GM10248 (cell line): ENCODE measurements at places on chromosomes 4 and X.

- no peak for DNase-seq
Observed at GRCh38 chrX:70508296-70508911, 63.8 kb downstream of the DLG3 start.

DNA sequence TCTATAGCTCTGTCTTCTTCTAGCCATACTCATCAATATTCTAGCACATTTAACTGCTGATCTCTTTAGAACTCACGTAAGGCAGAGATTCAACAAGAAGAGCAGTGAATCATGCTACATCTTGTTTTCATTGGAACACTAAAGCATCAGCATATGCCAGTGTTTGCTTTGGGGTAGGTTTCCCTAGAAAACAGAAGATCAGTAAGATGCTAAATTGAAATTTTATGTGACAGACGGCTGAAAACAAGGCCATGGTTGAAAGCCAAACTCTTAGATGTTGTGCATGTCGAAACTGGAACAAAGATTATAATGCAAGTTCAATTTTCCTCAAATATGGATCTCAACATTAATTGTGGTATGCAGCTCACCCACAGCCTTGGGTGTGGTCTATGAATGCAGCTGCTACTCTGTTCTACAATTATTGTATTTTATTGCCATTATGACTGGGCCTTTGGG lies 107.6 kb downstream of the PDLIM5 start:
- no peak for DNase-seq

DNA sequence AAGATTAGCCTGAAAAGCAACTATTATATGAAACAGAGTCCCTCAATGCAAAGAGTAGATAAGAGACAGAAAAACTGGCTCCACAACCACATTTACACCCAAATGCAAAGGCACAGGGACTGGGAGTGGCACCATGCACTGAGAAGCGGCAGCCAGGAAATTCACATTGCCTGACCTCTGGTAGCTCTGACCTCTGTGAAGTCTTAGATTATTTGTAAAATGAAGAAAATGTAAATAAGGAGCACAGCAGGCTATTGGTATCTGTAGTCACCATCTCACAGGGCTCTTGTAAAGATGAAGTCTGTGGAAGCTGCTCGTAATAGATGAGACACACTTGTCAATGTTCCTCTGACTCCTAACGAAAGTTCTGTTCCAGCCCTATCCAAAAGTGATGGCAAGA lies 69.7 kb downstream of the FAT1 start:
- DNase-seq = no peak

- DNase-seq = no peak
Observed at GRCh38 chr4:39530682-39531081, 3.4 kb upstream of the UGDH start.
